Spinal cord (tissue), 10 donors: ENCODE measurements at places on chromosomes 13 and 19. TPM values are rescaled to one million over a fixed set of nuclear protein-coding genes. Genes with fewer than 3 reads are reported as not detected.

GRCh38 chr19:52237771-52238400 lies 31.5 kb upstream of the ZNF766 start:
- peak; percentile 90 for DNase-seq

Gene ZNF382
- total RNA-seq, result 39.1 TPM

GRCh38 chr19:10554760-10555609 lies 10.8 kb downstream of the KRI1 start:
- no peak for DNase-seq

GRCh38 chr13:51687947-51688714 lies 103.9 kb downstream of the WDFY2 start:
- no peak for DNase-seq

DNA sequence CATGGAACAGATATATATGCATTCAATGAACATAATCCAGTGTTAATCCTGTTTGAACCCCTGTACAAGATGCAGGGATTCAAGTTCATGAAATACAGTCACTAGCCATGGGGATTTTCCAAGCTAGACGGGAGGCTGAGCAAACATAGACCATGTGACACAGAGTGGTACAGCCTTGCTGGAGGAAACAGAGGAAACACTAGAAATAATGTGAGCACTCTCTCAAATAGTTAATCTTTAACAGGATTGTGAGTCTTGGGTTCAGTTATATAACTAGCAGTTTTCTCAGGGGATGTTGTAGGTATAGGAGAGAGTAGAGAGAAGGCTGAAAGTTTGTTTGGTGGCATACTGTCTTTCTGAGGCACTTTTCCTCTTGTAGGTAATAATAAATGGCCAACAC lies 13.9 kb upstream of the LGALS16 start:
- no peak for DNase-seq

DNA sequence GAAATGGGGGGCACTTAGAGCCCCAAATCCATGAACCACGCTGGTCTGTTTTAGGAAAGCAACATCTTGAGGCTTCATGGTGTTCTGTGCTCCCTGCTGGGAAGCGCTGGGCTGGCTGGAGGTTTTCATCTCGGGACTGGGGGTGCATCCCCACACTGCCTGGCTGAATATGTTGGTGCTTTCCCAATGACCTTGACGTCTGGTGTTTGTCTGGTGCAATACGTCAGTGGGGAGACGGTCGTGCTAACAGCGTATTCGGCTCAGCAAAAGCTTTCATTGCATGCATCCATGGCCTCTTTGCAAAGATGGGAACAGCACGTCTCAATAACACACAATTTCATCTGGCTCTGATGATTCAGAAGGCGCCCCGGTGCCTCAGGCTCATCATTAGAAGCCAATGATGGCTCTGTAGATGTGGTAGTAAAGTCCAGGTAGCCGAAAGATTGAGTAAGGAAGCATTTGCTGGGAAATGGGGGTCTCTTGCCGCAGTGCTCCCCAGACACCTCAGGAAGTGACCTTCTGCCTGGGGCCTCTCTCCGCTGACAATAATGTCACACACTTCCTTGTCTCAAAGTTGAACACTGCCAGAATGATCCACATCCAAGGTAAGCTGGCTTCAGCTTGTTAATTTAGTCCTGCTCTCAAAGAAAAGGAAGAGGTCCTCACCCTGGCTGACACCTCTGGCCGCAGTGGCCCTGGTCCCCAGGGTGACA lies 97.7 kb downstream of the ING1 start:
- no peak for DNase-seq

Gene PHF11
- 20.5 TPM for total RNA-seq

- no peak for DNase-seq
Observed at GRCh38 chr13:32905063-32905863, 111.0 kb upstream of the KL start.

GRCh38 chr13:113631341-113632095 lies 26.5 kb downstream of the ATP4B start:
- no peak for DNase-seq

DNA sequence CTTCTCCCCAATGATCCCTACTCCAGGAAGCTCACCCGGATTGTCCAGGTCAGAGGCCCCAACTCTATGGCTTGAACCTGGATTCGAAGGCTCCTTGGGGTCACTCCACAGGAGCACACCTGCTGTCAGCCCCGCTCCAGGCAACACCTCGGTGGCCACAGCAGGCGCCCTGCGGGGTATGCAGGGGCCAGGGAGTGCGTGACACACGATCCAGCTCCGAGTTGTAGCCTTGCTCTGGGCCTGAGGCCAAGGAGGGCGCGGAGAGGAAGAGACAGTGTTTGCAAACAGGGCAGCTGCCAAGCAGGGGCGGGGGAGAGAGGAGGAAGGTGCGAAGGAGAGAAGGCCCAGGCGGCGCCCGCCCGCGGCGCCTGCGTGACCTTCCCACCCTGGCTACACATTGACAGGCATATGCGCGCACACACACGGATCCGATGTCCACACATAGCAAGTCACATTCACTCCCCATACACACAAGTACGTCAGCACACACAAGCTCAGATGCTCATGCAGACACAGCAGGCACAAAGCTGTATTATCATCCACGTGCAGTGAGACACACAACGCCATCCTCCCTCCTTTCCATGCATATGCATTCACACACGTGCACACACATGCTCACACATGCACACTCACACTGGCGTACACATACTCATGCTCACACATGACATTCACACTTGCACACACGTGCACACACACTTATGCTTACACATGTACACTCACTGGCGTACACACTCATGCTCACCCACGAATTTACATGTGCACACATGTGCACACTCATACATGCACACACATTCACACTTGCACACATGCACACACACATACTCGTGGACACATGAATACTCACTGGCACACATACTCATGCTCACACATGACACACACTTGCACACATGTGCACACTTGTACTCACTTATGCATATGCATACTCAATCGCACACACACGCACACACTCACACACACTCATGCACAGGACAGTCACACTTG lies 10.4 kb downstream of the SBK2 start:
- no peak for DNase-seq

Gene PCP2
- total RNA-seq, result not detected

DNA sequence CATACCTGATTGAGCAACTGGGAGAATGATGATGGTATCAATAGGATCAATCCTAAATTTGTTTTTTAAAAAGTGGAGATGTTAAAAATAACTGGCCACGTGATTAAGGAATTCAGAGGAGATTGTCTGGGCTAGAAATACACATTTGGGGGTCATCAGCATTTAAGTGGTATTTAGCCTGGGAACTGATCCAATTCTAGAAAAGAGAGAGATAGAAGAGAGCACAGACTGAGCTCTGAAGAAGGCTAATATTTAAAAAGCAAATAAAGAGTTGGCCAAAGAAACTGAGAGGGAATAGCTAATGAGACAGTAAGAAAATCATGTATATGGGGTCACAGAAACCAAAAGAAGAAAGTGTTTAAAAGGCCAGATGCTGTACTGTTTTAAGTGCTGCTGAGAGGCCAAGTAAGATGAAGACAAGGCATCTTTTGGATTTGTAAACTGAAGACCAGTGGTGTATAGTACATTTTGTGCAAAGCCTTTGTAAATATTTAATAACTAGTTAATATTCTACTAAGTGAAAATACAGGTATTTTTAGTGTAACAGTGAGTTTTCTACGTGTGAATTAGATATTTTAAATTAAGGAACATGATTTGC lies 40.2 kb downstream of the UBL3 start:
- DNase-seq, result no peak

- DNase-seq, result no peak
Observed at GRCh38 chr13:34803756-34804155, 138.3 kb upstream of the NBEA start.

GRCh38 chr13:107360010-107360409 lies 792.1 kb upstream of the ARGLU1 start:
- DNase-seq, result no peak

- DNase-seq, result no peak
Observed at GRCh38 chr13:113607889-113608635, 23.5 kb downstream of the TFDP1 start.

DNA sequence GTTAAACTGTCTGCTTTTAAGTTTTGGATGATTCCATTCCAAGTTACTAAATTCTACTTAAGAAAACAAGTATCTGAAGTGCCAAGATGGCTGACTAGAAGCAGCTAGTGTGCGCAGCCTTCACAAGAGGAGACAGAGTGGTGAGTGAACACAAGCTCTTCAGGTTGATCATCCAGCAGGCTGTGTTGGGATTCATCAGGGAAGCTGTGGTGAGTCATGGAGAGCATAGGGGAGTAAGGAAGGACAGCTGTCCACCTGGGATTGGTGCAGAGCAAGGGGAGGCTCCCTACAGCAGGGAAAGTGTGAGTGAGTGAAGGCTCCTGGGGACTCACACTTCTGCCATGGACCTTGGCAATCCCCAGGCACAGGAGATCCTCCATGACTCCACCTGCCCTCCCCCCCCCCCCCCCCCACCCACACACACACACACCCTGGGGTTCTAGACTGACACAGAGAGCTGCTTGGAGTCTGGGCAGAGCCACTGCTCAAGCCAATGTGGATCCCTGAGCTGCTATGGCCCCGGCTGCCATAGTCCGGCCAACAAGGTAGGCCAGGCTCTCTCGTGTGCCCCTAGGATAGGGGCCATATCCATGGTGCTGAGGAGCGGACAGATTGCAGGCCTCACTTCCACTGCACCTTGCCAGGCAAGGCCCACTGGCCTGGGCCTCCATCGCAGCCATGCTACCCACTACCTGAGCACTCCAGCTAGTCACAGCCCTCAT lies 23.5 kb downstream of the SLC25A15 start:
- no peak for DNase-seq

Gene LAIR2
- not detected for total RNA-seq

DNA sequence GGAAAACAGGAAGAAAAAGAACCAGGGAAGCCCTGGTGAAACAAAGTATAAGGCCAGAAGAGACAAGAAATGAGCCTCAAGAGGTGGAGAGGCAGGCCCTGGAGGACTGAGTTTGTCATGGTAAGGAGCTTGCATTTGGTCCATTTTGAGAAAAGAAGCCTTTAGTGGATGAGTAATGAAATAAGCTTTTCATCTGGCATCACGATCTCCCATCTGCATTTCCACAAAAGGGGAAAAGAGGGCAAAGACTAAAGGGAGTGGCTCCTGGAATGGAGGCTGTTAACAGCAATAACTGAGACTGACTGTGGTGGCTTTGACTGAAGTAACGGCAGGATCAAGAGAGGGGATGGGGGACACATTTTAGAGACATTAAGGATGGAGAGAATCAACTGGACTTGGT lies 148.8 kb upstream of the NBEA start:
- no peak for DNase-seq

GRCh38 chr13:45834411-45834994 lies 17.1 kb downstream of the SIAH3 start:
- no peak for DNase-seq

Gene SIGLEC5
- total RNA-seq, result 0.44 TPM

DNA sequence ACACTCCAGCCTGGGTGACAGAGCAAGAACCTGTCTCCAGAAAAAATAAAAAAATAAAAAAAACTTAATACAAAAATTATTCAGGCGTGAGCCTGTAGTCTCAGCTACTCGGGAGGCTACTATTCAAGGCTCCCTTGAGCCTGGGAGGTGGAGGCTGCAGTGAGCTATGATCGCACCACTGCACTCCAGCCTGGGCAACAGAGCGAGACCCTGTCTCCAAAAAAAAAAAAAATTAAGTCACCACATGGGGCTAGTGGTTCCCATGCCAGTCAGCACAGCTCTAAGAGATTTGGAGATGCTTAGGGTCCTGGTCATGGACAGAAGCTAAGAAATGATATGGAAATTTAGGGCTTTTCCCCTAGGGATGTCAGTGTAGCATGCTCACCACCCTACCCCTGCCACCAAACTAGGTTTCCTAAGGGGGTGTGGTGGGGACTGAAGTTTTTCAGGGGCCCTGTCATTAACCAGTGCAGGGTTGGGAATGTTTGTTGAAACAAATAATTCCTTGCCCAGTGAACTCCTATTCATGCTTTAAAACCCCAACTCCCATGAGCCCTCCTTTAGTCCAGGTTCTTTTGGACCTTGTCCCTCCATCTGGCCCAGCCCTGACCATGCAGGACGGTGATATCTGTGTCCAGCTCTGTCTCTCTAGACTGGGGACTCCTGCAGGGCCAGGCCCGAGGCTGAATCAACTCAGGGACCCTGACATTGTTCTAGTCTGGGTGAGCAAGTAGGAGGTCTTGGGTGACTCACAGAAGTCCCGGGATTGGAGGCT lies 1.8 kb downstream of the FCHO1 start:
- DNase-seq, result no peak

DNA sequence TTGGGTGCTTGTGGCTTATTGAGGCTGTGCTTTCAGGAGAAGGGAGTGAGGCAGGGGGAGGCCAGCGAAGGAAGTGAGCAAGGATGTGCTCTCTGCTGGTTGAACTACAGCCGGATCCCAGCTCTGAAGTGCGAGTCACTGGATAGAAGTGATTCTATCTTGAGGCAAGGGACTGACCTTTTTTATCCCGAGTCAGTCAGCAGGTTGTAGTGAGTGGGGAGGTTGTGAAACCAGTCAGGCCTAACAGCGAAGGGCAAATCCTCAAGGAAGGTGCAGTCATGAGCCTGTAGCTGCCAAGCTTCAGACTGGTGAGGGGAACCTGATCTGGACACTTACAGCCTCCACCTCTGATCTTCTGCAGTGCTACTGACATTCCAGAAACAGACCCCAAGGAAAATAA lies 18.6 kb downstream of the SCEL start:
- no peak for DNase-seq

- no peak for DNase-seq
Observed at GRCh38 chr13:29959086-29959485, 108.7 kb upstream of the UBL3 start.

GRCh38 chr19:19568802-19569756 lies 31.0 kb downstream of the CILP2 start:
- DNase-seq, result no peak

- no peak for DNase-seq
Observed at GRCh38 chr19:17245535-17245984, at the start of gene NR2F6. TSS of gene NR2F6 (minus strand) at chr19:17245919. CDS start at chr19:17245220, 699 bp downstream.

- no peak for DNase-seq
Observed at GRCh38 chr13:25062479-25062878, 33.5 kb upstream of the PABPC3 start.

Gene ZNF264
- total RNA-seq, result 25.8 TPM

GRCh38 chr13:39310961-39311360 lies 272.7 kb downstream of the NHLRC3 start:
- no peak for DNase-seq

DNA sequence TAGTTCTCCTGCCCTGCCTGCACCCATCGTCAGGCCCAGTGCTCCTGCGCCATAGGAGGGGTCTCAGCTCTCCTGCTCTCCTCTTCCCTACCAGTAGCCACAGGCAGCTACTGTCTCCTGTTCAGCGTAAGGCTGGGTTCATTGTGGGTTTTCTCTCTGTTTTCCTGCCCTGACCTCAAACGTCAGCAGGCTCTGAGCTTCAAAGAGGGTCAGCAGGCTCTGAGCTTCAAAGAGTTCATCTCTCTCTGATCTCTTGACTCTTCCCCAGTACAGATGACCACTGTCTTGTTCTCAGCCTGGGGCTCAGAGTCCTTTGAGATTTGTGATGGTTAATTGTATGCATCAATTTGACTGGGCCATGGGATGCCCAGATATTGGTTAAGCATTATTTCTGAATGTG lies 4.6 kb upstream of the CPB2 start:
- no peak for DNase-seq

DNA sequence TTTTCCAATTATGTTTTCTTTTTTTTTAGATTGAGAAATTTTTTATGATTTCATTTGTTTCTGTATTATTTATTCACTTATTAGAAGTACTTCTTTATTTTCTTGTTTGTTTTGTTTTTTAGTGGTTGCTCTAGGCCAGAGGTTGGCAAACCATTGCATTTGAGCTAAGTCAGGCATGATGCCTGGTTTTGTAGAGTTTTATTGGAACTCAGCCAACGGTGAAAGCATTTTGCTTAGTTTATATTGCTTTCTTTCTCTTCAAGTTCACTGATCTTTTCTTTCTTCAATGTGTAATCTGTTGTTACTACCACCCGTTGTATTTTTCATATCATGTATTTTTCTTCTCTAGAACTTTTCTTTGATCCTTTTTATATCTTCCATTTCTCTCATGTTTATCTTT lies 19.7 kb downstream of the ZNF567 start:
- no peak for DNase-seq
